Activated T-cell treated with anti-CD3 and anti-CD28 coated beads, Interleukin-2, amount 50 U/mL, for 72 hours (primary cell): ENCODE measurements at places on chromosomes 13 and 19. TPM values are rescaled to one million over a fixed set of nuclear protein-coding genes. Genes with fewer than 3 reads are reported as not detected.

The WTIP gene
- 0.30 TPM for total RNA-seq

DNA sequence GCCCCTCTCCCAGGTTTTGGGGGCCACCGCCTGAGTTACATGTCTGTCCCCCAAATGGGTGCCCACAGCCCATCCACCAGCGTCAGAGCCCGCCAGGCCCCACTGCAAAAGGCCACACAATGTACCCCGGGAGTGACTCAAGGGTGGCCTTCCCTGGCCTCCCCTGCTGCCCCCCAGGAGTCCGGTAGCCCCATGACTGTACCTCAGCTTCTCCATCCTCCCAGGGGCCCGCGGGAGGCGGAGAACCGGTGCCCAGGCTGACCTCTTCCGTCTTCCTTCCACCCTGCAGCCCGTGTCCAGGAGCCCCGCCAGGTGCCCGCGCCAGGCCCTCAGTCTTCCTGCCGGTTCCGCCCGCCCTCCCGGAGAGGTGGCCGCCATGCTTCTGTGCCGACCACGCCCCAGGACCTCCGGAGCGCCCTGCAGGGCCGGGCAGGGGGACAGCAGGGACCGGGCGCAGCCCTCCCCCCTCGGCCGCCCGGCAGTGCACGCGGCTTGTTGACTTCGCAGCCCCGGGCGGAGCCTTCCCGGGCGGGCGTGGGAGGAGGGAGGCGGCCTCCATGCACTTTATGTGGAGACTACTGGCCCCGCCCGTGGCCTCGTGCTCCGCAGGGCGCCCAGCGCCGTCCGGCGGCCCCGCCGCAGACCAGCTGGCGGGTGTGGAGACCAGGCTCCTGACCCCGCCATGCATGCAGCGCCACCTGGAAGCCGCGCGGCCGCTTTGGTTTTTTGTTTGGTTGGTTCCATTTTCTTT, 10.3 kb downstream of the CBARP start:
- no peak overlapping the region for H3K27ac ChIP-seq
- no peak for DNase-seq
- no peak overlapping the region for H3K4me3 ChIP-seq
- H3K4me1 ChIP-seq = no peaks in the 10 kb centered on the region
- H3K27me3 ChIP-seq = no peaks in the 10 kb centered on the region
- no peaks in the 10 kb centered on the region for H3K36me3 ChIP-seq

- H3K27ac ChIP-seq = no peak overlapping the region
- peaks cover 17% of the 10 kb centered on the region for H3K36me3 ChIP-seq
- H3K4me1 ChIP-seq = peaks cover 41% of the 10 kb centered on the region
- H3K27me3 ChIP-seq = no peaks in the 10 kb centered on the region
Observed at GRCh38 chr13:30623392-30623791, 5.7 kb downstream of the USPL1 start.

The C13orf42 gene
- not detected for total RNA-seq

DNA sequence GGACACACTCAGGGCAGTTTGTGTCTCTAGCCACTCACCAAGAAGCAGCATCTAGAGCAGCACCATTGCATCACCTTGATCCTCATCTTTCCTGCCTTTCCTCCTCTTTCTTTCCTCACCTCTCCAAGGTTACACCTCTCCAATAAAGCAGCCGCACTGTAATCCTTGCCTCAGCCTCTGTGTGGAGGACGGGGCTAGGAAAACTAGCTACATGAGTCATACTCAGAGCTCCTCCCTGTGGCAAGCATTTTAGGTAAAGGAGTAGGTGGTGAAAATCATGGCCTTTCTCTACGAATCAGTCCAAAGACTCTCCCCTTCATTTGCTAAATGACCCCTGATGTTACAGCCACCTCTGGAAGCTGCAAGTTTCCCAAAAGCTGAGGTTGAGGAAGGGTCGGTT, 108.9 kb downstream of the DNAJC15 start:
- H3K4me1 ChIP-seq = peaks cover 11% of the 10 kb centered on the region
- DNase-seq = no peak
- peaks cover 7% of the 10 kb centered on the region for H3K27me3 ChIP-seq
- no peak overlapping the region for H3K27ac ChIP-seq
- H3K36me3 ChIP-seq = no peaks in the 10 kb centered on the region
- no peak overlapping the region for H3K4me3 ChIP-seq

DNA sequence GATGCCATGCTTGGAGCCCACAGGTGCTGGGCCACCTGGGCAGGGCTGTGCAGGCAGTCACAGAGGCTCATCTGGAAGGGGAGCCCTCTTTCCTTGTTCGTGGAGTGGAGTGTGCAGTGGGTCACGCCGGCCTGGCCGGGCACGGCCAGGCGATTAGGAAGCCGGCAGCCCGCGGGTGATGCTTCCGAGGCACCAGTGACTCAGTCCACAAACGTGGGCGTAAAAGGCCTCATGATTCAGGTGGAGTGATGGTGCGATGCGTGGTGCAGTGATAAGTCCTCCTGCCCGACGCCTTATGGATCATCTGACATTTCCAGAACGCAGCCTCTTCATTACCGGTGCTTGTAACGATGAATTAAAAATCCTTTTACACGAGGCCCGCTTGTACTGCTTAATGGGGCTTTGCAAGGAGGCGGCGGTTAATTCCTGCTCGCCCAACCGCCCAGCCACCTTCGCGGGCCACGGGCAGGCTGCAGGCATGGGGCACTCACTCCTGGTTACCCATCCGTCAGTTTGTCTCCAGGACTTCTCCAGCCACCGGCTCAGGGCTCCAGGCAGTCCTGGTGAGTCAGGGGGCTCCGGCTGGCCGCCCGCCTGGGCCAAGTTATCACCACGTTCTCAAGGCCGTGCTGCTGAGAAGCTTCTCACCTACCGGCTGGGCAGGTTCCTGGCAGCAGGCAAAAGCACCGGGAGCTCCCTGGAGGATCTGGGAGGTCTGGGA, 172.4 kb downstream of the KDM4B start:
- H3K4me1 ChIP-seq = peaks cover 28% of the 10 kb centered on the region
- H3K36me3 ChIP-seq = peaks cover 3% of the 10 kb centered on the region
- no peak overlapping the region for H3K27ac ChIP-seq
- H3K27me3 ChIP-seq = no peaks in the 10 kb centered on the region
- no peak for DNase-seq

DNA sequence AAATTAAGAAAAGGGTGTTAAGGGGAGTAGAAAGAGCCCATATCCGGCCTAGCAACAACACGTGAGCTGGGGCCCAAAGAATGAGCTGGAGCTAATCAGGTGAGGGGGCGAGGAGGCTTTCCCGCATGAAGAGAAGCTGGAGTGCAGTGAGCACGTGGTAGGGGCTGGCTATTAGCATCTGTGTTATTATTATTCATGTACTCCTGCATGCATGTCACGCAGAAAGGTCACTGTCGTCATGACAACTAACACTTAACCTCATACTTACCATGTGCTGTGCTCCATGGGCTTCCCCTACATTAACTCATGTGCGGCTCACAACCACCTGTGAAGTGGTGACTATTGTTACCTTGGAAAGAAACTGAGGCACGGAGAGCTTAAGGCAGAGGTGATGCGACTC, 227.6 kb upstream of the UBL3 start:
- H3K27me3 ChIP-seq = no peaks in the 10 kb centered on the region
- no peak for DNase-seq
- H3K4me3 ChIP-seq = no peak overlapping the region
- no peaks in the 10 kb centered on the region for H3K4me1 ChIP-seq

The WIZ gene
- 14.8 TPM for total RNA-seq
